ENCODE measurements at places on chromosomes 7 and 10. TPM values are rescaled to one million over a fixed set of nuclear protein-coding genes. Genes with fewer than 3 reads are reported as not detected.

ATRNL1 gene
- 0.87 TPM for total RNA-seq

AKR1D1 gene
- not detected for total RNA-seq

HYCC1 gene
- 55.1 TPM for total RNA-seq

AKR1C8 gene
- total RNA-seq = not detected

RARRES2 gene
- not detected for total RNA-seq

PIK3CG gene
- 36.6 TPM for total RNA-seq

HABP2 gene
- total RNA-seq = not detected
